ENCODE measurements at places on chromosomes 13 and 19.

GRCh38 chr13:108270442-108270841, 924 bp downstream of the TNFSF13B start:
- no peak for DNase-seq

DNA sequence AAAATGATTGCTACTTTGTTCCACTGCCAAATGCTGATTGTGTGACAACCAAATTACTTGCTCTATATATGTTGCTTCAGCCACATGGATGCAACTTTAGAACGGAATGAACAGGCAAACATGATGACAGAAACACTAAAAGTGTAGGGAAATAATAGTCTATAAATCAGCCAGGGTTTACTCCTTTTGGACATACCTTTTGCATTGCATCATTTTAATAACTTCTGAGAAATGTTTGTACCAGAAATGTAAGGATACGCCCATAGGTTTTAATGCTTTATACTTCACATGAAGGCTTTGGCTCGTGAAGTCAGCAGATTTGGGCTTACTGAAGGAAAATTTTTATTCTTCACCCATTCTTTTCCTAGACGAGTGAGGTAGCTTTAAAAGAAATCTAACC, 141.0 kb downstream of the POSTN start:
- no peak for DNase-seq

DNA sequence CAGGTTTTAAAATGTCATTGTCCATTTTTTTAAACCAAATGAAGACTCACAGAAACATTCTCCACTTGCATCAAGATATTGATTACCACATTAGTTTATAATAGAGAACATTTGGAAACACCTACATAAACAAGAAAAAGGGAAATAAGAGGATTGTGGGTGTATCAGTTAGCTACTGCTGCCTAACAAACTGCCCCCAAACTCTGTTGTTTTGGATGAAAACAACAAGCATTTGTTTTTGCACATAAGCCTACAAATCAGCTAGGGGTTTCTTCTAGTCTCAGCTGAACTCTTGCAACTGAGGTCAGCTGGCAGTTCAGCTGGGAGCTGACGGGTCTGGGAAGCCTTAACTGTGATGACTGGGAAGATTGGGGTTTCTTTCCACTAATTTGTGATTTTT, 464.4 kb downstream of the COG6 start:
- DNase-seq: no peak

- no peak for DNase-seq
Observed at GRCh38 chr13:113351514-113352026, 12.4 kb downstream of the GRTP1 start.

- no peak for DNase-seq
Observed at GRCh38 chr19:30492586-30493270, 120.5 kb downstream of the ZNF536 start.

DNA sequence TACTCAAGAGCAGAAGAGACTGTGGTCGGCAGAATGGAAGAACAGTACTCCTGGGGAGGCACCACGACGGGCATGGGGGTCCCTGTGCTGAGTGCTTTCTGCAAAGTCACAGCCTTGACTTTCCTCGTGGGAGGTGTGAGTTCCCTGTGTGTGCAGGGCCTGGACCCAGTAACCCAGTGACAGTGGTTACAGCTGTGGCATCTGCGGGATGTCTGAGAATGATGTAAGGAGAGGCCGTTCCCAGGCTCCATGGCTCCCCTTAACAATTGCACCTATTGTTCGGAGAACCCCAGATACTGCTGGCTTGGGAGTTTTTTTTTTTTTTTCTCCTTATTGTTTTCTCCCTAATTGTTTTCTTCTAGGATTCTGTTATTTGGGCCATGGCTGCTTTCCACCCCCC, 5.1 kb upstream of the NANOS2 start:
- no peak for DNase-seq

- no peak for DNase-seq
Observed at GRCh38 chr19:40752257-40752781, 1.3 kb downstream of the SNRPA start.

- DNase-seq: peak; percentile 24
Observed at GRCh38 chr19:43809762-43810696, 7.8 kb upstream of the LYPD5 start.

- DNase-seq: no peak
Observed at GRCh38 chr19:42054205-42054604, 15.8 kb downstream of the GRIK5 start.

DNA sequence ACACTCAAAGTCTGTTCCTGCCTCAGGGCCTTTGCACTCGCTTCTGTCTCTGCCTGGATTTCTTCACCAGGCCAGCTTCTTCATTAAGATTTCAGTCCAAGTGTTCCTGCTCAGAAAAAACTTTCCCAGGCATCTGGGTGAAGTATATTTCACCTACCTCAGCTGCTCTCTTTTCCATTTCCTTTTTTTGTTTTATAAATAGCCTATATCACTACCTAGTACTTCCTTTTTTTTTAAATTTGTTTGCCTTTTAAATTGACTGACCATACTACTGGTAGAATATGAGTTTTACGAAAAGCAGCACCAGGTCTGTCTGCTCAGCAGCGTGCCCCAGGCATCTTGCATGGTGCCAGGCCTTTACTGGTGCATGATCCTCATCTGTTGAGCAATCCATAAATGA, 1064.4 kb downstream of the UQCRFS1 start:
- no peak for DNase-seq

DNA sequence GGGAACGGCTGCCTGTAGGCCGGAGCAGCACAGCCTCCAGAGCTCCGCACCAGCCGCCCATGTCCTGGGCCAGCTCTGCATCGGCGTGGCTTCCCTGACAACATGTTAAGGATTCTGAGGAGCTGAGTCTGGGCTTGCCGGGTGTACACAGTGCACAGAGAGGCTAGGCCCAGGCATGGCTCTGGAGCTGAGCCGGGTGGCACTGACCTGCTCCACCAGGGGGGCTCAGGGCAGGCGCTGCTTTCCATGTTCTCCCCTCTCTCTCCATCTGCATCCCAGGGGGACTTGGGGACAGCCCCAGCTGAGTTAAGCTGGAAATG, 31.6 kb downstream of the AP1M1 start:
- DNase-seq: no peak

- no peak for DNase-seq
Observed at GRCh38 chr19:35451338-35452096, 3.5 kb downstream of the FFAR2 start.

DNA sequence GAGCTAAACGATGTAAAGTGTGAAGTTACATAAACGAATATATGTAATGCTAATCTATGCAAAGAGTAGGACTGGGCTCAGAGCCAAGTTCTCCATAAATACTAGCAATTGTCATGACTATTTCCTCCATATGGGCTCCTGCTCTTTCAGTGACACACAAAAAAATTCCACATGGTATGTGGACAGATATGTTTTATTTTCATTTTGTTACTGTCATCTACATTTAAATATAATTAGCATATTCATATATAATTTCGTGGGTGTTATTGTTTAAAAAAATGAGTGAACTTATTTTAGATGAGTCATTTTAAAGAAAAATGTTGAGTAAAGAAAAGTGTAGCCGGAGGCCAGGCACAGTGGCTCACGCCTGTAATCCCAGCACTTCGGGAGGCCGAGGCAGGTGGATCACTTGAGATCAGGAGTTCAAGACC, 5.0 kb upstream of the IGSF23 start:
- no peak for DNase-seq

DNA sequence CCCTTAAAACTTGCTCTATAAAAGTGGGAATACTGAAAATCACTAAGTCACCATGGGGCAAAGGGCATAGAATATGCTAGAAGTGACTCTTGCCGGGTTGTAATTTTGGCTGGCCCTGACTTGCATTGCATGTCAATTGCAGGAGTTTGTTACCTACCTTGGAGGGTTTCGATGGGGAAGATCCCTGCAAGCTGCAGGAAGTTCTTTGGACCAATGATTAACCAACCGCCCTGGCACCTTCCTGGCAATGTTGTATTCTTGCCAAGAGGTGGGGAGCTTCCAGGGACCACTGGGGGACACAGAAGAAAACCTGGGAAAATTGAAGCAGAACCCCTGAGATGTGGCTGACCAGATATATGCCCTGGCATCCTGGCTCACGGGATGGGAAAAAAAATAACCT, 235.8 kb downstream of the B3GLCT start:
- DNase-seq: no peak

DNA sequence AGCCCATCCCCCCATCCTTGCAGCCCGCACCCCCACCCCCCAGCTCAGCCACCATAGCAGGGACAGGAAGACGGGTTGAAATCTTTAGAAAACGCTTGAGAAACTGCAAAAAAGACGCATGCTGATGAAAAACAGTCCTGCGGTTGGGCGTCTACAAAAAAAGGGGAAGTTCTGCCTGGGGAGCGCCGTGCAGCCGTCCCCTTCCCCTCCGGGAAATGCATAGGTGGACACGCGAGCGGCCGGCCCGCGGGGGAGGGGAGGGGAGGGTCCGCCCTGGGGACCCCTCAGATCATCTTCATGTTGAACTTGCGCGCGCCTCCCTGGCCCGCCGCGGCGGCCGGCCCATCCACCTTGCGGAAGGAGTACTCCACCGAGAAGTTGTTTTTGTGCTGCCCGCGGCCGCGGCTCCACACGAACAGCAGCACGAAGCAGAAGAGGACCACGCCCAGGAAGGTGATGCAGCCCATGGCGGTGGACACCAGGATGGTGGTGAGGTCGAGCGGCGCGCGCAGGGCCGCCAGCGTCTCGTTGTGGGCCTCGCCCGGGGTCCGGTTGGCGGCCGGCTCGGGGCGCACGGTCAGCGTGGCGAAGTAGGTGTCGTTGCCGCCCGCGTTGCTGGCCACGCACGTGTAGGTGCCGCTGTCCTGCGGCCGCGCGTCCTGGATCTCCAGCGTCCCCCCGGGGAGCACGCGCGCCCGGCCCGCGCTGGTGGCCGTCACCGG, 7.9 kb upstream of the PEAK3 start:
- DNase-seq: peak; percentile 89

DNA sequence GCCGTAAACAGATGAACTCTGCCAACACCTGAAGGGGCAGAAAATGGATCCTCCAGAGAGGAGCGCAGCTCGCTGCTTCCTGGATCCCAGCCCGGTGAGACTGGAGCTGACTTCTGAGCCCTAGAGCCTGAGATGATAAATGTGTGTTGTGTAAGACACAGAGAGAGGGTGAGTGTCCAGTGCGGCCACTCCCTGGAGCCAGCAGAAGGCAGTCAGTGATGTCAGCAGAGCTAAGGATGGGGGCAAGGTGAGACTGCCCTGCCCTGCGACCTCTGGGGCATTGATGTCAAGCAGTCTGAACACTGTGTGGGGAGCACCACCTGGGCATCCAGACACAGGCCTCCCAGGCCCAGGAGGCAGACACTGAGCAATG, 9.7 kb upstream of the SLC35E1 start:
- DNase-seq: no peak

GRCh38 chr13:24148414-24149235, 11.9 kb upstream of the SPATA13 start:
- DNase-seq: no peak

DNA sequence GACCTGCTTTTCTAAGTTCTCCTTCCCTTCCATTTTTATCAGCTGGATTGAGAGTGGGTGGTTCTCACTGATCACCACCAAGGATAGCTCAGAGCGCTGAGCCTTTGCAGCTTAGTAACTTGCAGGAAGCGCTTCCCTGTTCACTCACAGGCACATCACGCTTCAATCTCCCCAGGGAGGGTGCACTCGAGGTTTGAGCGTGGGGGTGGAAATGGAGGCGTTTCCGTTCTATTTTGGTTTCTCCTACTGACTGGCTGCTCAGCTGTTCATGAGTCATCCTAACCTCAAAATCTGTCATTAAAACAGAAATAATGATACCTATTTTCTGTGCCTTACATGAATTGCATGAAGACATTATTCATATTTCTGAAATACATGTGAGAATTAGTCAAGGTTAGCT, 292.1 kb downstream of the SPRY2 start:
- peak; percentile 72 for DNase-seq

DNA sequence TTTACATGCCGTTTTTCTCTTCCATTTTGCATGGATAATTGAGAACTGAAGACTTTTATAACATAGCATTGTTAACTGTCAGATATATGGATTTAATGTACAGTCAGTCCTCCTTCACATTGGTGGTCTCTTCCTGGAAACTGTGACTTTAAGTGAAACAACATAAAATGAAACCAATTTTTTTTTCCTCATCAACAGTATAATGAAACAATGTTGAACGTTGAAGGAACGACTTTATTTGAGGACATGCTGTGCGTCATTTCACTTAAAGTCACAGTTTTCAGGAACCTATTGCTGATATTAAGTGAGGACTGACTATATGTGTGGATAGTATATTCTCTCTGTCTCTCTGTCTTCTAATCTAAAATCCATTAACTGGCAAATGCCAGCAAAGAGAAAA, 54.8 kb downstream of the COG3 start:
- DNase-seq: no peak

DNA sequence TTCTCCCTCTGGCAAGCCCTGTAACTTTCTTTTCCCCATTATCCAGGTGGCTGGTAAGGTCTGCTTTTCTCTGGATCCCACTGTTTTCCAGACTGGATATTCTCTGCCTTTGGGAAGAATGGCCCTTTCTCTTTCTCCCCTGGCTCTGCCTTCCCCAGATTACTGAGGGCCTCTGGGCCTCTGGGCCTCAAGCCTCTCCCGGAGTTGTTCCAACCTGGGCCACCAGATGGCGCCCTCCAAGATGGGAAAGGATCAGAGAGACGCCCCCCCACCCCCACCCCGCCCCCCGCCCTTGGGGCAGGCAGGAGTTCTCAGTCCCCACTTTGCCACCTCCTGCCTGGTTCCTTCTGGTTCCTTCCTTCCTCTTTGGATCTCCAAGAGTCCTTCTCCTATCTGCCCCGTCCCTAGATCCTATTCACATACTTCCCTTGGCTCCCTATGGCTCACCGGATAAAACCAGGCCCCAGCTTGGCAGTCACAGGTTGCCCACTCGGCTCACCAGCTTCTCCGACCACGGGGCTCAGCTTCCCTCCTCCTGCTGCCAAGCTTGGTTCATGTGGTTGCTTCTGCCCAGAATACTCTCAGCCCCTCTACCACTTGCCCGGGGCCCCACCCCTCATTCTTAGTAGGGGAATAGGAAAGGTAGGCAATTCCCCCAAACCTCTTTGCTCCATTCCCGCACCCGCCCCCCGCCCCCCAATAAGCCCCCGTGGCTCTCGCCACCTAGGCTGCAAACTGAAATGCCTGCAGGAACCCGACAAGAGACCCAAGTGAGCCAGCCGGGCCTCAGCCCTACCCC, 13.1 kb downstream of the EPS8L1 start:
- DNase-seq: peak; percentile 47

DNA sequence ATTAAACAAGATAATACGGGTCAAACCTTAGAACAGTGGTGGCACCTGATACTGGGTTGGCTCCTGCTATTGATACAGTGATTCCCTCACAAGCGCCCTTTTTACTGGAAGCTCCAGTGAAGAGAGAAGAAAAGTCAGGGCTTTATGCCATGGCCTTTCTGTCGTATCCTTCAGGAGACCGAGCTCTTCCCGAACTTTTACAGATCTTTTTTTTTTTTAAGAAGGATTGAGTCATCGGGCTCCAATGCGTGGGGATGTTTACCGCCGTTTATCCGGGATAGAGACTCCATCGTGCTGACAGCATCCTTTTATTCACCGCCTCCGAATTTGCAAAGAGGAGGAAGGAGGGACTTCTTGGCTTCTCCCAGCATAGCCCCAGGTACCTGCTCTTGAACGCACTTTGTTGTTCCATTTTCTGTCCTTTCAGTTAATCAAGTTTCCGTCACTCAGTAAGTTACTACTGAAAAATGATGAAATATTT, 574 bp downstream of the ZNF227 start:
- DNase-seq: no peak

Measured in KG1 (cell line).